ENCODE measurements at places on chromosomes 2 and 18. TPM values are rescaled to one million over a fixed set of nuclear protein-coding genes. Genes with fewer than 3 reads are reported as not detected.

DNA sequence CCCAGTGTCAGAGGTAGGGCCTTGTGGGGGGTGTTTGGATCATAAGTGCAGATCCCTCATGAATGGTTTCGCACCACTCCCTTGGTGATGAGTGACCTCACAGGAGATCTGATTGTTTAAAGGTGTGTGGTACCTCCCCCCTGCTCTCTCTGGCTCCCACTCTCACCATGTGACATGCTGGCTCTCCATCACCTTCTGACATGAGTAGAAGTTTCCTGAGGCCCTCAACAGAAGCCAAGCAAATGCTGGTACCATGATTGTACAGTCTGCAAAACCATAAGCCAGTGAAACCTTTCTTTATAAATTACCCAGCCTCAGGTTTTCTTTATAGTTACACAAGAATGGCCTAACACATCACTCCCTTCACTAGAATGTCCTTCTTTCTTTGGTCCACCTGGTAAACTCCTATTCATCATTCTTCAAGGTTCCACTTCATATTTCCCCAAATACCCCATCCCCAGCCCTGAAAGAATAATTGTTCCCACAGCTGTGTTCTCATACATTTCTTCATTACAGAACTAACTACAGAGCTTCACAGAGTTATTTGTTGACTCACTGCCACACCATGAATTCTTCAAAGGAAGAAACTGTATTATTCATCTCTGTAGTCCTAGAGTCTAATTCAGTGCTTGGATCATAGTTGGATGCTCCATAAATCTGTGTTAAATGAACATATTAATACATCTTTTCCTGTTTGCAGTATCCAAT is 81.2 kb upstream of the STK17B start:
- DNase-seq: no peak

GRCh38 chr2:46118656-46119371 is 178.4 kb upstream of the EPAS1 start:
- no peak for DNase-seq

Gene ACADL
- total RNA-seq: 2.1 TPM

Gene INHA
- 1.3 TPM for total RNA-seq

DNA sequence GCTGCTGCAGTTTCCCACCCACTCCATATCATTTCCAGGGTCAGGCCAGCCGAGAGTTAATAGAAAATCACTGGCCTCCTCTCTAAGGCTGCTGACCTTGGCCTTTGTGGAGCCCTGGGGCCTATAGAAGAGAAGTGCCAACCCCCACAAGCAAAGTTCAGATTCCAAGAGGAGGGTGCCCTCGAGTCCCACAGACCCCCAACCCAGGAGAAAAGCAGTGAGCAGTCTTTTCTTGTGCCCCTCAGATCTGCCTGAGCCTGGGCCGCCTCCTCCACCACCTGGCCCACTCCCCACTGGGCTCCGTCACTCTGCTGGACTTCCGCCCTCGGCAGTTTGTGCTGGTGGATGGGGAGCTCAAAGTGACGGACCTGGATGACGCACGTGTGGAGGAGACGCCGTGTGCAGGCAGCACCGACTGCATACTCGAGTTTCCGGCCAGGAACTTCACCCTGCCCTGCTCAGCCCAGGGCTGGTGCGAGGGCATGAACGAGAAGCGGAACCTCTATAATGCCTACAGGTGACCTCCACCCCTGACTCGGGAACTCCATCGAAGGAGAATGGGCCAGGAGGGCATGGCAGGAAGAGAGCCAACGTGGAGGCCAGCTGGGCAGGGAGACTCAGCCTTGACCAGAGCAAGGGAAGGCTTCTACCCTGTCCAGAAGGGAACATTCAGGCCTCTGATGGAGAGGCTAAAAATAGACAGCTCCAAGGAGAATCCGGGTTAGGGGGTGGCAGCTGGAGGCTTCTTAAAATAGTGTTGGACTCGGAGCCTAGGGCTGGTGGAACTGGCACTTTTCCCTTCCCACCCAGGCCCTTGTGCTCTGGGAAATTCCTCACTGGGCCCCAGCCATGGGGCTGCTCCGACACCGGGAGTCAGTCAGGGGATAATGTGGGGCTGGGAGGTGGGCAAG is 6.2 kb downstream of the PKDCC start:
- DNase-seq: no peak

Gene UGT1A3
- 0.19 TPM for total RNA-seq

Gene ERICH2
- not detected for total RNA-seq

- DNase-seq: no peak
These were observed 510.6 kb downstream of the XIRP2 start for GRCh38 chr2:167398873-167399272.

Gene ZAP70
- total RNA-seq: 1.2 TPM

DNA sequence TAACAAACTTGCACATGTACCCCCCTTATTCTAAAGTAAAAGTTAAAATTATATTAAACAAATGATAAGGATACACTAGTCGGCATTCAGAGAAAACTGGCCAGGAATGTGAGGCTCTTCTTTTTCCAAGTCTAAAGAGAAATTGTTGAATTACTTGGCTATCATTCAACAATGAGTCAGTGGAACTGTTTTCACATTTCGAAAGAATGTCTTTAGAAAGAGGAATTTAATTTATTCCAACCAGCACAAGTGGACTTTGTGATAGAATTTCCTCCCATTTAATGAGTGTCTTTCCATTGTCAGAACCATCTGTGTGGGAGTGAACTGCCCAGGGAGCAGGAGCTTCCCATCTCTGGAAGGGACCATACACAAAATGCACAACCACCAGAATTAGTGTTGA is 792.2 kb downstream of the EPHA4 start:
- no peak for DNase-seq

DNA sequence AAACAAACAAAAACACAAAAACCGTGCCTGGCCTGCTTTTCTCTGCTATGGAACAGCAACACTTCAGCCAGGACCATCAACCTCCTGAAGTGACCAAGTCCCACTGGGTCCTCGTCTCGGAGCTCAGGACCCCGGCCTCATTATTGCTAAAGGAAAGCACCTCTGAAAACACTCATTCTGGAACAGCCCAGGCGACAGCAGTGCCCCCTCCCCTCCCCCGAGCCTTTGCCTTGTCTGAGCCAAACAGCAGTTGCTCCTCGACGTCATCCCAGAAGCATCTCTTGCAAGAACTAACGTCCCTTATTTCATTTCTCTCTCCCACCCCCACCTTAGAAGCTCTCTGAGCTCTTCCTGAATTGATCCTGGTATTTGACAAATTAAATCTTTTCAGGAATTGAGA is 27.4 kb downstream of the APCDD1 start:
- no peak for DNase-seq

DNA sequence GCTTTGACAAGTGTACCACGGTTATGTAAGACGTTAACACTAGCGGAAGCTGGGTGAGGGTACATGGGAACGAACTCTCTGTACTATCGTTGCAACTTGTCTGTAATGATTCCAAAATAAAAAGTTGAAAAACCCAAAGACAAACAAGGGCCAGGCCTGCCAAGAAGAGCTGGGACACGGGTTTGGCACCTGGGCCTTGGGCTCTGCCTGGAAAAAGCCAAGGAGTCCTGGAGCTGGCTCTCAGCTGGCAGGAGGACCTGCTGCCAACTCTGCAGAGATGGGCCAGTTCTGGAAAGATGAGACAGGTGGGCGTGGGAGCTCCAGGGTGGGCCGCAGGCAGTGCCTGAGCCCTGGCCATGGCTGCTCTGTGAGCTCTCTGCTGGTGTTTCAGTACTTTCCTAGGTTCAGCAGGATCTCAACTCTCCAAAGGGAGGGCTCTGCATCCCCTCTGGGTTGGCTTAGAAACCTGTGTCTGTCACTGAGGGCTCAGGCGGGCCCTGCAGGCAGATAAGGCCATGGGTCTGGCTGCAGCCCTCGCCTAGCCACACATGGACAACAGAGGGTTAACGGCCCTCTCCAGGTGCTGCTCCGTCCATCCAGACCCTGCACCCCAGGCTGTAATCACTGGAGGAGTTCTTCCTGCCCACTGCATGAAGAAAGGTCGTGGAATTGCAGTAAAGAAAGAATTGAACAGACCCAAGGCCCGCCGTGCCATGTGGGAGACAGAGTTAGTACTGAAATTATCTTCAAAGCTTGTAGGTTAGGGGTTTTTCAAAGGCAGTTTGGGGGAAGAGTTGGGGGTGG is 89.9 kb downstream of the RHOB start:
- no peak for DNase-seq

DNA sequence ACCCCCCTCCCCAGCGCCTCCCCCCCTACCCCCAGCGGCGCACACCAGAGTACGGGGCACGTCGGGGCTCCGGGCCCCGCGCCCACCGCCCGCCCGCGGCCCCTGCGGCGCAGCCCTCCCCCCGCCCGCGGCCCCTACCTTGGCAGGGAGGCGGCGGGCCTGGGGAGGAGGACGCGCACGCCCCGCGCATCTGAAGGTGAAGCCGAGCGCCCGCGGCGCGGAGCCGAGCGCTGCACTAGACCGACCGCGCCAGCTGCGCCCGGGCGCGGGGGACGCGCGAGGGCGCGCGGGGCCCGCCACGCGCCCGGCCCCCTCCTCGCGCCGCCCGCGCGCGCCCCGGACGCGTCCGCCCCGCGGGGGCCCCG is at the start of gene ZNF516:
Gene ZNF516 (minus strand): TSS at position 237 of the 365 bp plus-strand sequence. CDS start 52,188 bp downstream, outside the sequence.
- DNase-seq: no peak

DNA sequence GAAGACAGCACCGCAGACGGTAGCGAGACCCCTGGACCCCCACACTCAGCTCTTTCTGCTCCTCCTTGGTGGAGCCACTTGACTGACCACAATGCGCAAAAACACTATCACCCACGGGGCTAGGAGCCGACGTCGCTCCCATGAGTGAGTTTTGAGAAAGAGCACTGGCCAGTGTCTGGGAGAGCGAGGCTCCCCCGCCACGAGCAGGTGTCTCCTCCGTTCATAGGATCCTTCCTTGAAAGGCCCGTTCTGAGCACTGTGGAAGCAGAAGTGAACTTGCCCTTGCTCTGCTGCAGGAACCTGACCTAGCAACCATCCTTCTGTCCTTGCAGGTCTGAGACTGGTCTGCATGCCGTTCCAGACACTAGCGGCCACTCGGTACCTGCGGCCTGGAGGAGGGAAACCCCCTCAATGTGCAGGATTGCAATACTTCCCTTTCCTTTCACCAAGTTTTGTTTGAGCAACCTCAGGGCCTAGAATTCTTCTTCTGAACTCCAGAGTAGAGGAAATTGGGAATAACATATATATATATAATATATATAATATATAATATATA is 12.9 kb upstream of the ZNF516 start:
- no peak for DNase-seq

Gene MGAT4A
- 60.0 TPM for total RNA-seq

DNA sequence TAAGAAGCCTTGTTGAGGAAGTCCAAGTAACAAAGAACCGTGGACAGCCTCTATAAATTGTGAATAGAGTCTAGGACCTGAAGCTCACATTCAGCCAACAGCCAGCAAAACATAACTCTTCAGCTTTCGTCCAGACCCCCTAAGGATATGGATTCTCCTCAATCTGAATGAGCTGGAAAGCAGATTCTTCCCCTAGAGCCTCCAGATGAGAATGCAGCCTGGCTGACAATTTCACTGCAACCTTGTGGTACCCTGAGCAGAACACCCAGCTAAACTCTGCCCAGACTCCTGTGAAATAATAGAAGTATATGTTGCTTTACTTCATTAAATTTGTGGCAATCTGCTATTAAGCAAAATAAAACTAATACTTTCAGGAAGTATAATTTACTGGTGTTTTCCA is 483.5 kb upstream of the SLC8A1 start:
- DNase-seq: no peak

DNA sequence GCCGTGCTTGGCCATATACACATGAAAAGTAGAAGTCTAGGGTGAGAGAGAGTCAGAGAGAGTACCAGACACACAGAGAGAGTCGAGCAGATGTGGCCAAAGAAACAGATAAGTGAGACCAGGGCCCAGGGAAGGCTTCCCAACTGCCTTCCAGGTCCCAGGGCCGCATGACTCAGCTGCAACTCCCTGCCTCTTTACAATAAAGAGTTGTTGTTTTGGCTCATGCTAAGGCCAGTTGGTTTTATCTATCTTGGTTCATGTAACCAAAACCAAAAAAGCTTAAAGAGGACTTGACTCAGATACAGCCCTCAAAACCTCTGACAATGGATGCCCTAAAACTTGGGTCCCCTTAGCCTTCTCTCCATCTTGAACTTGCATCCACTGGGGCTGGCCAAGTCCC is 36.9 kb downstream of the REEP1 start:
- peak; percentile 31 for DNase-seq

Gene WDR43
- 66.9 TPM for total RNA-seq

DNA sequence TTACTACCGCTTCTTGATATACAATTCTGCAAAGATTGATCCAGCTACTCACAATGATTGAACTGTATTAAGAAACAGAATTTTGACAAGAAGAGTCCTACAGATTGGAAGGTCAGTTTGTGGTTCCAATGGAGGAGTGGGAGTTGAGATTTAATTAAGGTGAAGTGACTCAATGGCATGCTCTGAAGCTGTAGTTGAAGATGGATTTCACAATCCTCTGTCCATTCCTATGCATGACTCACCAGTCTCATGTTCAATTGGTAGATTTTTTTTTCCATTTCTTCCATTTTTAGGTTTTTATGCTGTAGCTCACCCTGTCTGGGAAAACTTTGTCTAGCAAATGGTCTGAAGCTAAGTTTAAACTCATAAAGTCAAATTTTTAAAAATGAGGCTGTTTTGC is 83.3 kb downstream of the DPP4 start:
- DNase-seq: no peak

GRCh38 chr2:216578325-216578724 is 54.9 kb upstream of the IGFBP2 start:
- DNase-seq: no peak

DNA sequence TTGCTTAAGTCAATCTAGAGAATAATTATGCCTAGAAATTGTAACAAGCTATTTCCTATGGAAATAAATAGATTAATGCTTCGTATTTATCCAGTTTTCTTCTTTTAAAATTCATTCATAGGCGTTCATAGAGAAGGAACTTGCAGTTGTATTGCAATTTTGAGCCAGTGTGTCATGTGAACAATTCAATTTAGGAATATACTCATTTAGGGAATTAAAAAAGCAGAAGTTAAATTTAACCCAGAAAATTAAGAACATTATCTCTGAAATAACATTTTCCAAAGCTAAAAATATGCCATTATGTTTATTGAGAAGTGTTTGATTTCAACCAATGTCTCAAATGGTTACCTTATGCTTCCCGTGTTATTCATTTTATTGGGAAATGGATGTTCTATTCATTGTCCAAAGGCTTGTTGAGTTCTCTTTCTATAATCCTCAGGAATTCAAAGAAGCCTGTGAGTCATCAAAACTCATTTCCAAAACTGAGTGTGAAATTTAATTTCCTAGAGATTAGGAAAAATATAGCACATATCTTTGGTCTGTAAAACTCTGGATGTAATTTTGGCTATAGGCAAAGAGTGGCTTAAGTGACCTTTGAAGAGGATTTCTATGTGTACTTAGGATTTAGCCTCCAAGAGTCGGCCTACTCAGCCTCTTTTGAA is 99.7 kb downstream of the SLC8A1 start:
- DNase-seq: no peak

GRCh38 chr2:230124757-230125431 is 56.2 kb upstream of the SLC16A14 start:
- no peak for DNase-seq

Gene LONRF2
- 8.9 TPM for total RNA-seq

Gene PIAS2
- 37.6 TPM for total RNA-seq

DNA sequence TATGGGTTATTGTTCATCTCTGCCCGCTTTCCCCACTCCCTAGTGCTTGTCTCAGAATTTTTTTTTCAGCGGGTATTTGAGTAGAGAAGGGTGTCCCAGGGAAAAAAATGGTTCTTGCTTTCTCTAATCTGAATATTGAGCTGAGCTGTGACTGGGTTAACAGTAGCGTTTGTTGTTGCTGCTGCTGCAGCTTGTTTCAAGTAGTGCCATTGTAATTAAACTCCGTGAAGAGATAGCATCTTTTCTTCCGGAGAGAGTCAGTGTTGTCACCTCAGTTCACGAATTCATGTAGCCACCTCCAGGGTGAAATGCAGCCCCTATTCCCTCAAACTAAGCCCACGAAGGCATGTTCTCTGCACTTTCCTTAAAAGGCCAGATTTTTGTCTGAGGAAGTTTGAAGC is 1.5 kb upstream of the AAK1 start:
- DNase-seq: no peak

Measured in type B pancreatic cell (in vitro differentiated cells).